ENCODE measurements at places on chromosomes 4 and X.

DNA sequence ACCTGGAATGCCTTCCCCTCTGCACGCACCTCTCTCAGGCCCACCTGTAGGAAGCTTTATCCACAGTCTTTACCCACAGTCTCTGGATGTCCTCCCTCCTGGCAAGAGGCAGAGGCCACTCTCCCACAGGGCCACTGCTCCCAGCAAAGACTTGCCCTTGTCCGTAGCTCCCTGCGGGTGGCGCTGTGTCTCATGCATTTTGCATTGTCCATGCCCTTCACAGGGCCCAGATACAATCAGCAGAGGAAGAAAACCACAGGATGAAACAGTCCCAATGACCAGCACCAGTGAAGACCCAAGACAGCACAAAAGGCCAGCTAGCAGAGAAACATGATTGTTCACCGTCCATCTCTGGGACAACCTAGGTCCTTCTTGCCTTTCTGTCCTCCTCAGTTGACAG lies 2.1 kb upstream of the NSG1 start:
- DNase-seq, result no peak

- DNase-seq, result no peak
Measured at GRCh38 chrX:1380672-1381233, 11.2 kb downstream of the SLC25A6 start.

- DNase-seq, result no peak
Measured at GRCh38 chrX:70504772-70505450, 60.3 kb downstream of the DLG3 start.

DNA sequence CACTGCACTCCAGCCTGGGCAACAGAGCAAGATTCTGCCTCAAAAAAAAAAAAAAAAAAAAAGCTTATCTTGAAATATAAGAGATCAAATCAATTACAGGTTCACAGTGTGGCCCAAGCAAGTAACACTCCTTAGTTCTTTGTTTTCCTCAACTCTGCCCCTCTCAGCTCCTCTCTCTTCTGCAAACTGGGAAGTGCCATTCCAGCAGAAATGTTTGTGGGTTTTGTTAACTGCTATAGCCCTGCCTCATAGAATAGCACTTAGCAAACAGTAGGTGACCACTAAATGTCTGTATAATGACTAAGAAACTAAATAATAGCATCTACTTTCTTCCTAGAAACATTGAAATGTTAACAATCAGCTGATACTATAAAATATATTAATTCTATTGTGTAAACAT lies 160.0 kb upstream of the NAP1L5 start:
- DNase-seq, result no peak

GRCh38 chr4:94256828-94257227 lies 49.2 kb downstream of the SMARCAD1 start:
- no peak for DNase-seq

GRCh38 chr4:172125443-172125842 lies 312.2 kb downstream of the GALNTL6 start:
- DNase-seq, result no peak

GRCh38 chrX:57178605-57179004 lies 41.4 kb upstream of the SPIN2A start:
- DNase-seq, result no peak

GRCh38 chr4:55742655-55743202 lies 76.9 kb upstream of the EXOC1L start:
- DNase-seq, result no peak

- no peak for DNase-seq
Measured at GRCh38 chrX:123990602-123991001, 29.1 kb downstream of the STAG2 start.

GRCh38 chr4:56348576-56348975 lies 38.7 kb downstream of the AASDH start:
- no peak for DNase-seq

DNA sequence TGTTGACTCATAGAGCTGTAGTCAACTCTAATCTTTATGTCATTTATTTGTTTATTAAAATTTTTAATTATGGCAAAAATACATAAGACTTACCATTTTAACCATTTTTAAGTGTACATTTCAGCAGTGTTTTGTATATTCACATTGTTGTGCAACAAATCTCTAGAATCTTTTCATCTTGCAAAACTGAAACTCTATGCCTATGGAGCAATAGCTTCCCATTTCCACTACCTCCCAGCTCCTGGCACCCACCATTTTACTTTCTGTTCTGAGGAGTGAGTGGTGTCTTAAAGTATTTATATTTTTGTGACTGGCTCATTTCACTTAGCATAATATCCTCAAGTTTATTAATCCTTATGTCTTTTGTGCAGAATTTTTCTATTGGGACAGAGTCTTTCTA lies 181.0 kb downstream of the GPAT3 start:
- no peak for DNase-seq

DNA sequence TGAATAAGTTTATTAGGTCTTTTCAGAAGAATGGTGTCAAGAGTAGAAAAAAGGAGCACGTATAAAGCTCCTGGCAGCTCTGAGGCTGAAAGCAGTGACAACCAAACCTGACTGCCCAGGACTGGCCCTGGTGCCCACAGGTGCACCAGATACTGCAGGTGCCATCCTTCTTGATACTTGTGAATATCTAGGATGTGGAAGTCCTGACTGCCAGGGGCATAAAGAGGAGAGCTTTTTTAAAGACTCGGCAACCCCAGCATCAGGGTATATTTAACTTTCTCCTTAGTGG lies 60.7 kb downstream of the TMEM150C start:
- DNase-seq, result no peak

DNA sequence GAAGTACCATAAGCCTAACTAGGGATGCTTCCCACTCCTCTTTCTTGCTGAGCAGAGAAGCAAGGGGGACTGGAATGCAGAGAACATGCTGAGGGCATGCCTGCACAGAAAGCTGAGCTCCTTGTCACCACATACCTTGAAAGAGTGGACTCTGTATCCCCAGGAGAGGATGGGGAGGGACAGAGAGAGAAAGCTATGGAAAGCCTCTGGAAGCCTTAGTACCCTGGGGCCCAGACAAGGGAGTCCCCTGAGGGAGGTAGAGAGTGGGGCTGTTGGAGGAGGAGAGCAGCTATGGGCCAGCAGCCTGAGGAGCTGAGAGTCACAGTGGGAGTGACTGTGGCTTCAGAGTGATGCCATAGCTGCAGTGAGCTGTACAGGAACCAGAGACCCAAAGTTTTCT lies 77.9 kb downstream of the RTL9 start:
- DNase-seq, result no peak

DNA sequence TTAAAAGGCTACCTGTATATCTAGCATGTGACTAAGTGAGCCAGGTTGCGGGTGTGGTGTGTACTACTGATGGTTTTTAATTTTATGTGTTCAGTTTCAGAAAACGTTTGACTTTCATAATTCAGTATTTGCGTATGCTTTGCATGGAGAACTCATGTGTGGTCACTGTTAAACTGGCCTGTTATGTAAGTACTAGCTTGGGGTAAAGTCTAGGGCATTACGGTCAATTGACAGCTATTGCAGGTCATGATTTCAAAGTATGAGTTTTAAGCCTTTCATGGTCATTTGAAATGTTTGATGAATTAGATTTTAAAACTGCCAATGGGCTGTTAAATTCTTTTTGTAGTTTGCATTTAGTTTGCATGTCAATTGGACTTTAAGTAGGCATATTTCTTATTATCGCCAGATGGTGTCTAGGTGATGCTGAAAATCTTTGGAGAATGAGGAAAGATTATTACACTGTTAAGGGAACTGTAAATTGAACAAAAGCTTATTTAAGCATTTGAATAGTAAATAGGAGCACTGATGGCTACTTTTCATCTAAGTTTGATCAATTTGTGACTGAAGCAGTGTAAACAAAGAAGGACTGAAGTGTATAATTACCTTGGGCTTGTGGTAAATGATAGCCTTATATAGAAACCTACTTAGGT lies 563.4 kb downstream of the DACH2 start:
- DNase-seq, result no peak

DNA sequence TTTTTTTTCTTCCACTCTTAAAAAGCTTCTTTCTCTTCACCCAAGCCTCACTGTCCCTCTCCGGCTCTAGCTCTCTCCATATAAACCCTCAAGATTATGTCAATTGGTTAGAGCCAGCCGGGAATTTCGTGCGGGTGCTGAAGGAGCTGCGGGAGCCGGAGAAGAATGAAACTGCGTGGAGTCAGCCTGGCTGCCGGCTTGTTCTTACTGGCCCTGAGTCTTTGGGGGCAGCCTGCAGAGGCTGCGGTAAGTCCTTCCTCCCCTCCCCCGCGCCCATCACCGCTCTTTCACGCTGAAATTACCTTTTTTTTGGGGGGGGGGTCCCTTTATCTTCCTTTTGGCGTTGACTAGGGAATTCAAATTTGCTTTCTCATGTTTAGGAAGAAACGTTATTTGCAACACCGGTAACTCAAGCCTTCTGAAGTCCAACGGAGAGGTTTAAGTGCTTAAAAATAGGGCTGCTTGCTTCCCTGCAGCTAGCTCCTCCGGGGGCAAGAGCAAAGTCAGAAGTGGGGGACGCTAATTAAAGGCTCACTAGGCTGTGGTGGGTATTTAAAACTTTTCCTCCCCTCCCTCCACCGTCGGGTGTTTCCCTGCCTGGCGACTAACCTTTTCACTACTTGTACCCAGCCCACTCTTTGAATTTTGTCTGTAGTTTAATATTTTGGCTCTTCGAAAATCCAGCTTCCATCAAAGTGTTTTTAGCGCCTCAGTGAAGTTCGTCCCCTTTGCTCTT lies 491 bp downstream of the COL4A5 start:
- DNase-seq, result no peak

DNA sequence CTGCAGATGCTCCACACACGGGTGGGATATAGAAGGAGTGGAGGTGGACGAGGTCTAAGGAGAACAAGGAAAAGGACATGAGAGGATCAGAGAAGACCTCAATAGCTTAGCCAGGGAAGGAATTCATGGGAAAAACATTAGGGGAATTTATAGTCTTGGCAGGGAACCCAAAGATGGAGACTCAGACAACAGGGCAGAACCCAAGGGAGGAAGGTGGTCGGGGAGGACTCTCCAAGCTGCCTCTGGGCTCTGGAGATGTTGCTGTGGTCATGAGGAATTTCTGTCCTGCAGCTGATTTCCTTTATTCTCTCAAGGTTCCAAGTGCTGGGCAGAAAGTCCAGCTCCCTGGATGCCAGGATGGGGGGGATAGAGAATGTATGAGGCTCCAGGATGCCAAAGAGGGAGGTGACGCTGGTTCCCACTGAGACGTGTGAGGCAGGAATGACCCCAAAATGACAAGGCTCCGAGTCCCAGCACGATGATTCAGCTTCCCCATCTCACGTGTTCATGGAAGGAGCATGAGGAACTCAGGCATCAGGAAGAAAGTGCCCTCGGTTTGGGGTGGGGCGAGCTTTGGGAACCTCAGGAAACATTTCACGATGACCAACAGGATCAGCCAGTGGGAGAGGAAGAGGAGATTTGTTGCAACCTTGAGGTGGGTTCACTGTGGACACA lies 57.0 kb upstream of the PPP2R3B start:
- DNase-seq, result no peak

GRCh38 chr4:184787766-184788503 lies 37.8 kb downstream of the ACSL1 start:
- DNase-seq, result no peak

DNA sequence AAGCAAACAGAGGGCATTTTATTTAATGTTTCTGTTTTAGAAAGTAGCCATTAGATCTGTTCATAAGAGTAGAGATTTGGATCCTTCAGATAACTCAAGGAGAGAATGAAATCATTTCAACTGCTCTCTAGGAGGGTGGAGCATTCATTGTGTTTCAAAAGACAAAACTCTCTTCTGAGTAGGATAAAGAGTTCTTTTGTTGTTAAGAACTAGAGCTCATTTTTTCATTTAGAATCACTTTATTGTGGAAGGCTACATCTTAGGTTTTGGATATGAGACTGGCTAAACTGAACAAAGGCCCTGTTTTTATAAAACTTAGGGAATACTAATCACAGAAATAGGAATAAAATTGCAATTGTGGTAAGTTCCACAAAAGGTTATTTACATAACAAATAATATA lies 193.9 kb upstream of the PCDH10 start:
- no peak for DNase-seq

DNA sequence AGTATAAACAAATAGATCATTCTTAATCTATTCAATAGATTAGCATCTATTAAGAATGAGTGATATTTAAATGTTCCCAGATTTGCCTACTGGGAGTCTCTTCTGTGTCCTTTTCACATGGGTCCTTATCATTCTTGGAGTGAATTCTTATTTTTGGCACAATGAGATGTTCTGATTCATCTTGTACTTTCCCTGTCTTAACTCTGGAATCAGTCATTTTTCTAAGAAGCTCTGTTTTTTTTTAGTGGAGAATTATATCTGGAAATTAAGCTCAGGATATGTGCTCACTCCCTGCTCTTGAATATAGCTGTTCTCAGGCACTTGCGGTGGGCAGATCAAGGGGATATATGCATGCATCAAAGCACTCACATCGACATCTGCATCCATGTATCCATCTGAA lies 625.3 kb upstream of the HS3ST1 start:
- DNase-seq, result no peak

- no peak for DNase-seq
Measured at GRCh38 chrX:107054978-107055377, 55.0 kb upstream of the MORC4 start.

- DNase-seq, result no peak
Measured at GRCh38 chr4:123579961-123580360, 183.4 kb downstream of the SPRY1 start.

DNA sequence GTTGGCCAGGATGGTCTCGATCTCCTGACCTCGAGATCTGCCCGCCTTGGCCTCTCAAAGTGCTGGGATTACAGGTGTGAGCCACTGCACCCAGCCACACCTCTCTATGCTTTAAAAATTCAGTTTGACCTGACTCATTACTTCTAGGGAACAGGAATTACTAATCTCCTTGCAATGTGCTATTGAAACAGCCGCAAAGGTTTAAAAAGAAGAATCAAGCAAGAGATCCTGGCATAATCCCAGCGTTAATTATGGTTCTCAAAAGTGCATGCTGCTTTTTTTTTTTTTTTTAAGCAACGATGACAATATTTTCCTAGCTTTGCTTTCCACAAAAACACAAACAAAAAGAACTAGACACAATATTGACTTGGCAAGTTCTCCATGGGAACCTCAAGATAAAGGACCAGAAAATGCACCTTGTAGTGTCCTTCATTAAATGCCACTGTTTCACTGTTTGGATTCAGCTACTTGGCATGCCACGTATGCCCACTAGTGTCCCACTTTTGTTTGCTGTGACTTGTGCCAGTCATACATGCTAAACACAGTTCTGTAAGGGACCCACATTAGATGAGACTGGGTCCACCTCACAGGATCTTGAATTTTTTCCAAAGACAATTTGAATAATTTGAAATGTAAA lies 112.6 kb upstream of the PPARGC1A start:
- DNase-seq, result no peak

GRCh38 chrX:150848914-150849365 lies 49.5 kb downstream of the CD99L2 start:
- no peak for DNase-seq

Data from bone marrow (tissue), 2 donors.